Hypothalamus (tissue), 51 donors: ENCODE measurements at places on chromosomes 7 and 10.

DNA sequence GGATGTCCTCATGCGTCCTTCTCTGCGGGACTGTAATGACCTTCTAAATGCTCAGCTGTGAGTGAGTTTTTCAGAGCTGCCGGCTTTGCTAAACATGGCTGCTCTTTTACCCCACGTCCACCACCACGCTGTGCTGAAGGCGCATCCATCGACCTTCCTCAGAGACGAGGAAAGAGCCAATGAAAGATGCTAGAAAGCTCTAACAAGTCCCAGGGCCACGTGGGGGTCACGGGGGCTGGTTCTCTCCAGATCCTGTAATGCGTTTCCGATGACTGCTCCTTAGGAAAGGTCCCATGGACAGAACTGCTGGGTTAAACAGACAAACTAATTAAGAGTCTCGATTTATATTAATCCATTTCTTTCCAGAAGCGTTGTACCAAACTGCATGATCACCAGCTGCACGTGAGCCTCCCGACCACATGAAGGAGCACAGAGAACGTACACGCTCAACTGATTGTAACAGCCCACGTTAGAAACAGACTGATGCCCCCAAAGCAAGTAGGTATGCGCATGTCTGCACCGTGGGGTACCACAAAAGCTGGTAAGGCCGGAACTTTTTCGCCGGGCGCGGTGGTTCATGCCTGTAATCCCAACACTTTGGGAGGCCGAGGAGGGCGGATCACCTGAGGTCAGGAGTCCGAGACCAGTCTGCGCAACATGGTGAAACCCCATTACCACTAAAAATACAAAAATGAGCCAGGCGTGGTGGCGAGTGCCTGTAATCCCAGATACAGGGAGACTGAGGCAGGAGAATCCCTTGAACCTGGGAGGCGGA is 109.6 kb downstream of the TCERG1L start:
- no peak for DNase-seq

GRCh38 chr7:157297185-157297584 is 39.6 kb upstream of the DNAJB6 start:
- DNase-seq = no peak

DNA sequence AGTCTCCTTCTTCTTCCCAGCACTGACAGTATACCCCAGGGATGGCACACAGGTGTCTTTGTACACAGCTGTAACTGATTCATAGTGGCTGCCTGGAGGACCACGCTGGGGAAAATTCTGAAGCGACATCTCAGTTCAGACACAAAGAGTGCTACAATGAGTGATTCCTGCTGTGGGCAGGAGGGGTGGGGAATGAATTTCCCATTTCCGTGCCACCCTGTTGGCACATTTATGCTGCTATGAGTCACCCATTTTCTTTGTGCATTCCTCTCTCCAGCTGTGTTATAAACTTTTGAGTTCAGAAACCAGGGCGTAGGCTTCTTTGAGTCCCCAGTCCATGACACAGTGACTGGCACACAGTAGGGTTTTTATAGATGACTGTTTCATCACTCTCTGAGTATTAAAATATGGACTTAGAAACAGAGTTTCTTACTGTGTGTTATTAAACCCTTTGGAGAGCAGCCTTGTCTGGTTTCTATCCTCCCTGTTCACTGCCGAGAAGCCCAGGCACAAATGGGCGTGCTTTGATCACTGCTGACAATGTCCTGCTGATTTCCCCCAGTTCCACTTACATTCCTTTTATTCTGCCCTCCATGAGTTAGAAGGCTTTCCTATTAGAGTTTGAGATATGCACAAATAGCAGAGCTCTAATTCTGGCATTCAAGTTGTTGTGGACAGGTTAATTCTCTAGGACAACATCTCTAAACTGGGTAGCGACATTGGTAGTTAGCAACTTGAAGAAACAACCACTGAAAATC is 24.0 kb upstream of the NPS start:
- no peak for DNase-seq

- DNase-seq = no peak
Measured at GRCh38 chr7:1369916-1370657, 89.2 kb downstream of the MICALL2 start.

DNA sequence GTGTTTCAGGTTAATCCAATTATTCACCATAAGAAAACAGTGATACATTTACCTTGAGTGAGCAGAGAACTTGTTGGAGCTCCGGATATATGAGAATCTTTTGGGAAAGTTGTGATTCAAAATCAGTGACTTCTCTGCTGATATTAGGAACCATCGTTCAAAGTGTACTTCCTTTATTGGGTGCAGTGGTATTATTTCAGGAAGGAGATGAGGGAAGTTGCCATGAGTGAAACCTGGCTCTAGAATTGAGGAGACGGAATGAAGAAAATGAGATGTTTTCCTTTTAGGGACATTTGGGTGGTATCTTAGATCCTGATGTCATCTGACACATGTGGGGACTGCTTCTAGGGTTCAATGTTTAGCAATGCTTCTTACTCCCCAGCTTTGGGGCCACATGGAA is 343.9 kb downstream of the ABCA13 start:
- no peak for DNase-seq

GRCh38 chr10:115941361-115941771 is 331.6 kb downstream of the GFRA1 start:
- no peak for DNase-seq

- no peak for DNase-seq
Measured at GRCh38 chr10:70512149-70512639, 33.6 kb downstream of the PALD1 start.

- DNase-seq = no peak
Measured at GRCh38 chr10:92381543-92381954, 90.6 kb downstream of the MARCHF5 start.

DNA sequence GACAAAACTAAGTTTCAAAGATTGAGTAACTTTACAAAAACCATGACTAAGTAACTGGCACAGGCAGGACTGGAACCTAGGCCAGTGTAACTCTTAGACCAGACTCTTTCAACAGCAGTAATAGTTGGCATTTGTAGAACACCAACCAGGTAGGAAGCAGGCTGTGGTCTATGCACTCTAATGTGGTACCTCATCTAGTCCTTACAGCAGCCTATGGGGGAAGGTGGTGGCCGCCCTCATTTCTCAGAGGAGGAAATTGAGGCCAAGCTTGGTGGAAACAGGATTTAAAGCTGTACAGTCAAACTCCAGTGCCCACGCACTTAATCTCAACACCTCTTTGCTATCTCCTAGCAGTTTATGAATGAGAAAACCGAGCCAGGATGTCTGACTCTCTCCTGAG is 165.4 kb upstream of the LRGUK start:
- no peak for DNase-seq

DNA sequence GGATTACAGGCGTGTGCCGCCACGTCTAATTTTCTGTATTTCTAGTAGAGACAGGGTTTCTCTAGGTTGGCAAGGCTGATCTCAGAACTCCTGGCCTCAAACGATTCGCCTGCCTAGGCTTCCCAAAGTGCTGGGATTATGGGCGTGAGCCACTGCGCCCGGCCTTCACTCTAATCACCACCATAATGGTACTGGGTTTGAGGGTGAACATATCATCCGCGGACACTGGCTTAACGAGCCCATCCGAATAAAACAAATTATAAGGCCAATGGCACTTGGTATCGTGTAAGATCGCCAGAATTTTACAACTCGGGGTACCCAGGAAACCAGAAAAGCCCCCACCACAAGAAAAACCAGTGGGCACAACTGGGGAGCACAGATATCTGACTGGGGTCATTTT is 580 bp downstream of the FAM200A start:
- DNase-seq = no peak

DNA sequence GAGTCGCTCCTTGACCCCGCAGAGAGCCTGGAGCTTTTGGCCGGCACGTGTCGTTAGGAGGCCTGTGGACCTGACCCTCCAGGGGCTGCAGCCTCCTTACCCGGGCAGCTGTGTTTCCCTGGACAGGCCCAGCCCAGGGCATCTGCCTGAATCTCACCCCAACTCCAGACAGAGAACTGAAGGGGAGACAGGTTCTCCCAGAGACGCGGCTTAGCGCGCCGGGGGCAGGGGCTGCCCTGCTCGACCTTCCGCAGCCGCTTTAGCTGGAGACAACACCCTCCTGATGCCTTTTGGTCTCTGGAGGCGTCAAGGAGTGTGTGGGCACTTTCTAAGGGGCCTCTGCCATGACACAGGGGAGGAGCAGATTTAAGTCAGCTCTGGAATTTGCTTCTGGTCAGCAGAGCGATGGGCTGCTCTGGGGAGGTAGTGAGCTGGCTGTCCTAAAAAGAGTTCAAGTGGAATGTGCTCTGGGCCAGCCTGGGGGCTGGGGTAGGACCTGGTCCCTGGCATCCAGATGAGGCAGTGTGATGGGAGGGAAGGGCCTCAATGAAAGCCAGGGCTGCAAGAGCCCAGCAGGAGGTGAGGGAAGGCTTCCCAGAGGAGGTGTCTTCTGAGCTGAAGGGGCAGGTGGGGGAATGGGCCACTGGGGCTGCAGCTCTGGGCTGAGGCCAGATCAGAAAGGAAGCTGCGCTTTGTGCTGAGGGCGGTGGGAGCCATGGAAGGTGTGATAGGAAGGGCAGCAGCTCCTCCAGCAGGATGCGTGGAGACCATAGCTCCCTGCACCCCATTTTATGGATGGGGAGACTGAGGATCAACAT is 5.8 kb downstream of the GRIFIN start:
- no peak for DNase-seq

GRCh38 chr10:75876710-75877109 is 445.3 kb downstream of the LRMDA start:
- DNase-seq = no peak

DNA sequence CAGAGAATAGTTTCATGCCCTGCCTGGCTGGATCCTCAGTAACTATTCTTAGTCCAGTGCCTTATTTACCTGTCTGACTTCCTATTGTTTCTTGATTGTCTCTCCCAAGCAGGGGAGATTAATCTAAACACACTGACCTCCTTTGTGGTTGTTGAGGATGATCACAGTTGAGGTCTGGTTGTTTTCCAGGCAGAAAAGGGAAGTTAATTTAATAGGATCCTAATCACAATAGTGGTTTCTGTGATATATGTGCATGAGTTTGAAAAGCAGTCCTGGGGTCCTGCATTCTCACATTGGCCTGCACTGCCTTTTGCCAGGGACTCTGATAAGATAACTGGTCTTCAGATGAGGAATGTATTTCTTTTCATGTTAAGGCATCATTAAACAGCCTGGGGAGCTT is 130.1 kb downstream of the SND1 start:
- DNase-seq = no peak

DNA sequence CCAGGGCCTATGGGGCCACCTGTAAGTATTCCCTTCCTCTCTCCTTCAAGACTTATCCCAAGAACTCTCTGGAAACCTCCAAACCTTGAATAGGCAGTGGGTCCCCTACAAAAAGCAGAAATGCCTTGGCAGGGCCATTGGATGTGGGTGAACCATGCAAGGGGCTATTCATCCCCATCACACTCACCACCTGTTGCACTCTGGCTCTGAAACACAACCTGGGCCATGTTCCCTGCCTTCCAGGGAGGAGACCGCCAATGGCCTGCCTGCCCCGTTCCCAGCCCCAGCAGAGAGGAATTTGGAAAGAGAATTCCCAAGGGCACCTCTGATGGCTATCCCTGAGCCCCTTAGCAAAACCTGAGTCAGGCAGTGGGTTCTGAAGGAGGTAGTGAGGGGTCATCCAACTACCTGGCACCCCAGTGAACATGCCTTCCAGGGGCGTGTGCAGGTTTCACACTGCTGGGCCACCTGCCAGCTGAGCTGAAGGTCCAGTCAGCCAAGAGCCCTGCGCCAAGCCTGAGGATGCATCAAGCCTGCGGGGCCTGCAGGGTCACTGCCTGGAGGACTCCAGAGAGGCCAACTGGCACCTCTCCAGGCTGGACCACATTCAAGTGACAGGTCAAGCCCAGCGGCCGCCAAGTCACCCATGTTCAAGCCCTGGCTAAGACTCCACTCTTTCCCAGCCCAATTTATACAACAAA is 101.3 kb downstream of the COL13A1 start:
- no peak for DNase-seq

GRCh38 chr7:37960483-37960882 is 40.0 kb downstream of the EPDR1 start:
- DNase-seq = no peak

GRCh38 chr10:105207476-105207995 is 566.4 kb downstream of the SORCS3 start:
- DNase-seq = no peak

DNA sequence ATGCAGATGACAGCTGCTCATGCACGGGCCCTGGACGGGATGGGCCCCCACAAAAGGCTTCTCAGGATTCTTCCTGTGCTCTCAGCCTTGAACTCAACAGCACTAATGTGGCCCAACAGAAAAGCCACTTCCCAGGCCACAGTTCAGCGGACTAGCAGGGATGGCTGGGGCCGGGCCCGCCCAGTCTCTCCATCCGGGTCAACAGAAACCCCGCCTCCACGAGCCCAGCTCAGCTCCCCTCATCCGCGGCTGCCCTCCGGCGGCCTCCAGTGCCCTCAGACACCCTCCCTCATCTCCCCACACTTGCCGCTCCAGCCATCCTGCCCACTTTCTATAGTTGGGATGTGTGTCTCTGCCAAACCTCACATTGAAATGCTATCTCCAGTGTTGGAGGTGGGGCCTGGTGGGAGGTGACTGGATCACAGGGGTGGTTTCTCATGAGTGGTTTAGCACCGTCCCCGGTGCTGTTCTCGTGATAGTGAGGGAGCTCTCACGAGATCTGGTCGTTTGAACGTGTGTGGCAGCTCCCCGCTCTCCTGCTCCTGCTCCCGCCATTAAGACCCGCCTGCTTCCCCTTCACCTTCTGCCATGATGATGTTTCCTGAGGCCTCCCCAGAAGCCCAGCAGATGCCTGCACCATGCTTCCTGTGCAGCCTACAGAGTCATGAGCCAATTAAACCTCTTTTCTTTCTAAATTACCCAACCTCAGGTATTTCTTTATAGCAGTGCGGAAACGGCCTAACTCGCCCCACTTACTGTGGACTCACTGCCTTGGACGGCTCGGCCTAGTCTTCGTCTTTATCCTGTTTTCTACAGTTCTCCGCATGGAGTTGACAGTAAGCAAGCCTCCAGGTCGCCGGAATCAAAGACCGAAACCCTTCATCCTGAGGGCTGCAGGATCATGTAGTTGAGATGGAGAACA is 169.9 kb upstream of the RNF32 start:
- DNase-seq = no peak

GRCh38 chr10:132890301-132890700 is 52.1 kb downstream of the CFAP46 start:
- no peak for DNase-seq
